ENCODE measurements at places on chromosomes 5 and 9. TPM values are rescaled to one million over a fixed set of nuclear protein-coding genes. Genes with fewer than 3 reads are reported as not detected.
A peak's percentile ranks its signal among the peaks of the same experiment; 100 is the strongest.

DNA sequence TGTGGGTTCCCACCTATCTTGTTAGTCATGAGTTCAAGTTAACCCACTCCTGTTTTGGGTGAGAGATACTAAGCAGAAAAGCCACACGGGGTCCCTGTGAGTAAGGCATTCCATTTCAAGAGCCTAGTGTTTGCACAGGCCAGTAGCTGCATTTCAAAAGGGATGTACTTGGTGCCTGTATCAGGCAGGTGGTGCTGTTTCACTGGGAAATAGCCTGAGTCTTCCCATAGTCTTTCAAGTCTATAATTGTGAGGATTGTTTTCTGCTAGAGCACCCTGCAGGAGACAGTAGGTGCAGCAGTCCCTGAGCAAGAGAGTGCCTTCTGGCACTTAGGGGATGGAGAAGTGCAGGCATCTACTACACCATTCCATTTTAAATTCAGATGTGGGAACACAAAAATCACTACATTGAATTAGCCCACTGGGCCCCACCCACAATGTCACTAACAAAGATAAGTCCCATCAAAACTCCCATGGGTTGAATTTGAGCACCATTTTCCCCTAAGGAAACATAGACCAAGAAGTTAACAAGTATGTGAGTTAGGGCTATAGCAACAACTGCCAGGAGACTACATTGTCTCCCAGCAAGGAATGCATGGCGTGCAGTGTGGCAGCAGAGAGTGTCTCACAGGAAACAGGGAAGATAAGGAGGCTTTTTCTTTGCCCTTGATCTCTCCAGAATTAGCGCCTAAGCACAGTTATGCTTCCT, 263.2 kb downstream of the COX7C start:
- peak; percentile 33 for DNase-seq

DNA sequence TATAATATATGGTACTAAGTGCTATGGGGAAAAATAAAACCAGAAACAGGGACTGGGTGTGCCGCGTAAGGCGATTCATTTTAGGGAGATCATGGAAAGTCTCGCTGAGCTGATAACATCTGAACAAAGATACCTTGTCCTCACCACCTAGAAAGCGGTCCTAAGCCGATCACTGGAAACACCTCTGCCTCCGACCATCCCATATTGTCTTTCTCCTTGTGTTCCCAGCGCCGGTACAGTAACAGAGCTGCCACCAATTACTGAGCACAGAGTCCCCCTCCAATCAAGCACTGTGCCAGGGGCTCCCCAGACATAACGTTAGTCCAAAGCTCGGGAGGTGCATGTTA, 704 bp downstream of the CCDC112 start:
- no peak for DNase-seq

DNA sequence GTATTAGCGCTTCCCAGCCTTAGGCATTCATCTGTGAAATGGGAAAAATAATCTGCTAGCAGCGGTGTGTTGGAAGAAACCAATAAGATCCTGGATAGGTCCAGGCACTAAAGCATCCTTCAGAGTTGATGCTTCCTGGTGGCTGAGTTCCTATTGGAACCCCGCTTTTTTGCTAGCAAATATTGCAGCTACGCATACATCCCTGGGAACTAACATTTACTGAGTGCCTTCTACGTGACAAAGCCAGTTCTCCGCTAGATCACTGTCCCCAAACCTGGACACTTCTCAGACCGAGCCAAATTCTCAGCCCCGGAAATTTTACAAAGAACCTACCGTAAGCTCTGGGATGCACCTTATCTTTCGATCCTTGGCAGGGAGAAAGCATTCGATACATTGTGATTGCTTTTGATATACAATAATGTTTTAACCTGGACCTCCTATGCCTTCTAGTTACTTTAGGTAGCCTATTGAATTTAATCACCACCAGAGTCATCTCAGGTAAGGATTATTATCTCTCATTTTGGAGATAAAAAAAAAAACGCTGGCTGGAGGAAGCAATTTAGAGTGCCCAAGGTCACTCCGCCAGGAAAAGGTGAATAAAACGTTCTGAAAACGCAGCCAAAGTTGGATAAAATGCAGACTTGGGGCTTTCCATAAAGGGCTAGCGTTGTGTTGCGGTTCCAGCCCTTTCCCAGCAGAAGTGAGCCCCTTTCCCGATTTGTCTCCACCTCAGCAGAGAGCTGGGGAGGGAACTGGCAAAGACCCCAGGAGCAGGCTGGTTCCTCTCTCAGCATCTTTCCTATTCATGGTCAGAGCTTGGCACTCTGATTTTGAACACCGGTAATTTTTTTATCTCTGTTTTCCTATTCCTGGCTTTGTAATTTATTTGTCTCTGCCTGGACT, 2.6 kb upstream of the MSX2 start:
- DNase-seq: no peak

AGGF1 gene
- total RNA-seq: 29.2 TPM

DNA sequence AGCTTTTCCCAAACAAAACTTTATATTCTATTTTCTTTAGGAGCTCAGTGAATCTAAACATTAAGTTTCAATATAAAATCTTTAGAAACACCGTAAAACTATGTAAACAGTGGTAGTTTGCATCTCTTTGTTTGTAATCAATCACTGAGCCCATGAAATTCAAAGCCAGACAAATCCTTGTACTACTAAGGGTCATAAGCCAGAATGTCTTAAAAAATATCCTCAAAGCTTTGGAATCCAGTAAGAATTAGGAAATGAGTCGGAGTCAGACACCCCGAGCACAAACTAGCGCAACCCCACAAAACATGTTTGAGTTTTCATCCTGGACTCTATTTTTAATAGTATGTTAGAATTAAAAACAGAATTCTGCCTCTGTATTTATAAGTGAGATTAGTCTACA, 153.8 kb downstream of the HSPA4 start:
- no peak for DNase-seq

FUBP3 gene
- total RNA-seq: 40.5 TPM

TMC1 gene
- total RNA-seq: not detected

GRCh38 chr5:180353048-180353979, at the start of gene GFPT2:
Gene GFPT2 (minus strand): TSS chr5:180353336. CDS start chr5:180353217, 119 bp downstream.
- peak; percentile 62 for DNase-seq

DNA sequence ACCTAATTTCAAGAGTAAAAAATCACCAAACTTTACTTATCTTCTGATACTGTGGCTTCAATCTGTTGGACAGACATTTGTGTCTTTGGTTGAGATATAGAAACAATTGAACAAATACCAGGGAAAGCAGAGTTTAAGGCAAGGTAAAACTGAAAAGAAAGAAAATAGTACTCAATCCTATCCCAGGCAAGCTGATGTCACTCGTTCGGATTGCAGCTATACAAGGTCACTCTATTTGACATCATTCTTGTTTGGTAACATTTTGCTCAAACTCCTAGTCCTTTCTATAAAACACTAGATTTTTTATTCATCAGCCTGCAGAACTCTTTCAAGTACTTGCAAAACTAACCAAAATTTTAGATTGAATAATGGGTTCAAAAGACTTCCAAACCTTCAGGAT, 91.9 kb upstream of the ANKRD55 start:
- DNase-seq: no peak

Measured in naive thymus-derived CD4-positive, alpha-beta T cell (primary cell).